A549 (cell line): ENCODE measurements at places on chromosomes 2 and 18.

- peak; percentile 25 for DNase-seq
Measured at GRCh38 chr2:27627963-27628766, 647 bp downstream of the CCDC121 start.

DNA sequence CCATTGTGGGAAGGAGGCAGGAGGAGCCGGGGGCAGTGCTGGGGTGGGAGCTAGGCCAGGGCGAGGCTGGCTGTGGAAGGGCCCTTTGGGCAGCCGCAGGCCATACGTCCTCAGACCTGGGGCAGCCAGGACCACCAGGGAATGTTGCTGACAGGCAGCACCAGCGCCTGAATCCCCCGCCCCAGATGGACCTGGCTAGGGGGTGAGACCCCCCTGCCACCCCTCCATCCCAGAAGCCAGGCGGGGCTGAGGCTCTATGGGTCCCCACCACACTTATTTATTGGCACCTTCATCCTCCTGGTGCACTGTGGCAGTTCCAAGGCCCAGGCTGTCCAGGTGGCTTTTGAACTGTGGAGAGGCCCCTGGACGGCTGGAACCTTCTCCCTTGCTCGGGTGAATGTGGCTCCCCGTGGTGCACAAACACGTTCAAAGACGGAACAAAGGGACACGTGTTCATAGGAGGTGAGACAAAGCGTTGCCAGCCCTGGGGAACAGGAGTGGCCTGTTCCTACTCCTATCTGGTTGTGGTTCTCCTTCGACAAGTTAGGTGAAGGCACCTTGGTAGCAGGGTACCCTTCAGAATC is 35.1 kb downstream of the RAMP1 start:
- DNase-seq: no peak

GRCh38 chr2:189086250-189086649 is 93.3 kb downstream of the COL5A2 start:
- no peak for DNase-seq

DNA sequence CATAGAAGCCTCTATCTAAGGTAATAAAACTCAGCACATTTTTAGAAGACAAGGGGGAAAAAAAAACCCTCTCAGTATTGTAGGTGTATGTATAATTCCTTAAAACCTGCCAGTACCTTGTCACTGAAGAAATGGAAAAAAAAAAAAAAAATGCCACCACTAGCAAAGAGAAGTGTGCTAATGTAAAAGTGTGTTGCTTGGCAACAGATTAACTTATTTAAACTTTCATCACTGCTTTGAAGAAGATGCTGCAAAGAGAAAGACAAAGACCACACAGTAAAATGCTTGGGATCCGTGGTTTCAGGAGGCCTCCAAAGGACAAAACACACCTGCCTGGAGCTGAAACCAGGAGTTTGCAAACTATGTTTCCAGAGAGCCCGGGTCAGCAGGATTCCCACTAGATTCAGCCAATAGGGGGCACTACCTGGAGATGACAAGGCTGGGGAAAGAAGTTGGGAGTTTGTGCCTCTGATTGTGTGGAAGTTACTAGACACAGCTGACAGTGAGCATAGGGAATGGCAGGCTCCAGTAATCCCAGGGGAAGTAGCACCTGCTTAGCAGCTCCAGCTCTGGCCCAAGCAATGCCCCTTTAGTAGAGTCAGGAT is 169.1 kb upstream of the TRIB2 start:
- DNase-seq: no peak
